ENCODE measurements at places on chromosomes 13 and 19.

DNA sequence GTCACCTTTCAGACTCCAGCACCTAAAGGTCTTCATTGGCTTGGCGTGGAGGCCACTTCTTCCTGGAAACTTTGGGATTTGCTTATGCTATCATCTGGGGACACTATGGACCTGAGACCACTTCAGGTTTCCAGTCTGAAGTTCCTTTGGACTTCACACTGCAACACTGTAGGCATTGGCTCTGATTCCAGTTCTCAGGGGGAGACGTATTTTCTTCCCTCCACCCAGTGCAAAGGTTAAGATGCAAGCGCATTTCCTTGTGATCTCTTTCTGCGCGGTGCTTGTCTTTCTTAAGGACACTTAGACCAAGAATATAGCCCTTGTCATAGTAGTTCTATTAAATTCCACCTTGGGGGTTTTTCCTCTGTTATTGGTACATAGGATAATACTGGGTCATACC is 299.8 kb downstream of the TSHZ3 start:
- no peak for DNase-seq

DNA sequence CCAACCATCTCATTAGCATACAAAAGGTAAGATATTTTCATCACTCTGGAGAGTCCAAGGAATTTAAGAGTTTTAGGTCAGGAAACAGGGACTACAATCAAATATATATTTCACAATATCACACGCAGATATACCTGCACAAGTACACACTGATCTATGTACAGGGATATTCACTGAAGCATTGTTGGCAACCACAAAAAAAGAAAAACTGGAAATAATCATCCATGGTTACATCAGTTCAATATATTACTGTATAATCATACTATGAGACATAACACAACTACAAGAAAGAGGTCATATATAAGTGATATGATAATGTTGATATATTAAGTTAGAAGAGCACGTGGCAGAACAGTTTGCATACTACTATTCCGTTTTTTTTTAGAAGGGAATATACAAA is 2.2 kb upstream of the SERP2 start:
- peak; percentile 18 for DNase-seq

GRCh38 chr13:97810152-97810551 is 143.3 kb upstream of the IPO5 start:
- peak; percentile 41 for DNase-seq

- no peak for DNase-seq
Measured at GRCh38 chr19:31096935-31097545, 252.2 kb downstream of the TSHZ3 start.

DNA sequence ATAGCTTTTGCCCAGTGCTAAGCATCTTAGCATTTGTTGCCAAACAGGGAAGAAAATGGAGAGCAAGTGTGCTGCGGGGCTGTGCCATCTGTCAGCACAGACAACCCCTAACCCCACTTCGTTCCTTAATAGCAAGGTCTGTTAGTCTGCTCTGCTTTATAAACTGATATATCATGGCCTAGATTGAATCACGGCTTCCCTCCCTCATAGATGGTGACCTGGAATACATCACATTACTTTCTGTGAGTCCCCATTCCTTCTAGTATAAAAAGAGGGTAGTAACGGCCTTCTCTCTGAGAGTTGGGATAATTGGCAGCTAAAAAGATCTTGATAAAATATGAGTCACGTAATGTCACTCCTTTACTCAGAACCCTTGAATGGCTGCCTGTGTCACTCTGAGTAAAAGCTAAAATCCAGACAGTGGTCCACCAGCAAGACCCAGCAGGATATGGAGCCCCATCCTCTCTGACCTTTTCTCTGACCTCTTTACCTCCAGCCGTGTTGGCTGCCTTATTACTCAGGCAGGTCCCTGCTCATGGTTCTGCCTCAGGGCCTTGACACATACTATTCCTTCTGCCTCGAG is 151.7 kb downstream of the DLEU7 start:
- DNase-seq = no peak

GRCh38 chr13:44801990-44802389 is 187.3 kb downstream of the NUFIP1 start:
- no peak for DNase-seq

DNA sequence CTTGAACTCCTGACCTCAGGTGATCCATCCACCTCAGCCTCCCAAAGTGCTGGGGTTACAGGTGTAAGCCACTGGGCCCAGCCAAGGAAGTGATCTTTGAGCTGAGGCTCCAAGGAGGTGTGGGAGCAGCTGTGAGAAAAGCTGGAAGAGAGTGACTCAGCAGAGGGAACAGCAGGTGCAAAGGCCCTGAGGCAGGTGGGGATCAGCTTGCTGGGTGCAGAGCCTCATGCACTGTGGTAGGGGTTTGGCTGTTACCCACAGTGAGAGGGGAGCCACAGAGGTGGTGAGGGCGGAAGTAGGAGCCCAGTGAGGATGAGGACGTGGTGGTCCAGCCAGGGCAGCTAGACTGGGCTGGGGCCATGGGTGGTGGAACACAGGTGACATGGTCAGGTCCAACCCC is 6.5 kb downstream of the NPAS1 start:
- DNase-seq = no peak

- peak; percentile 77 for DNase-seq
Measured at GRCh38 chr13:44437356-44438233, 64.0 kb downstream of the SERP2 start.

DNA sequence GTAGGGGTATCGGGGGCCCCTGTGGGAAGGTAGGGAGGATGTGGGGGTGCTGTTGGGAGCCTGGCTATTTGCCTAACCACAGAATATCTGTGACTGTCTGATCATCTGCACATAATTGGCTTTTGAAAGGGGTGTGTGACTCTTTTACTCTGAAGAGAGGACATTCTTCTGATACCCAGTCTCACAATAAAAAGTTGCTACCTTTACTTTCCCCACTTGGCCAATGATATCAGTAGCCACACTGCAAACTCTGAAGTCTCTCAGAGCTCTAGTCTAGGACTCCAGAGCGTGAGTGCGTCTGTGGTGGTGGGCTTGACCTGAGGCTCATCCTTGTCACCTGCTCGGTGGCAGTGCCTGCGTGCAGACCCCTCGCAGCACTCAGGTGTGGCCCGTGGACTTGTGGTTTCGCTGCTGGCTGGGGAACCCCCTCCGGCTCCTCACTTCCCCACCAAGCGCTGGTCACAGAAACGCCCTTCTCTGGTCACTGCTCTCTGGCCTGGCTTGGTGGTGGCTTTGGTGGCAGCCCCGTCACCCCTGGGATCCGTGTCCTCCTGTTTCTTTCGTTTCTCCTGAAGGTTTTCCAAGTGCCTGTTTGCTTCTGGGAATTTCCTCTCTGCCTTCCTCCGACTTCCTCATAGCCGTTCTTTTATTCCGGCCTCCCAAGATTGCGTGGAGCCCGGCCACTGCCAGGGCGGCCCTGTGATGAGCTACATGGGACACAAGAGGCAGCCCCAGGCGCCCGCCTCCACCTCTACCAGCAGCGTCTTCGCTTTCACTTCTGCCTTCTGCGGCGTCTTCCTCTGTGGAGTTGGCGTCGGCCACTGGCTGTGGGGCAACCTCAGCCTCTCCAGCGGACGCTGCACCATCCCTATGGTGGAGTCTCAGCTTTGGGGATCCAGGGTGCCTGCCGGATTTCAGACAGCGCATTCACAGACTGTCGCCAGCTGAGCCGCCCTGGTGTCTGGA is 78.0 kb downstream of the ATP11A start:
- no peak for DNase-seq

- no peak for DNase-seq
Measured at GRCh38 chr13:79910875-79911540, 429.9 kb downstream of the SPRY2 start.

DNA sequence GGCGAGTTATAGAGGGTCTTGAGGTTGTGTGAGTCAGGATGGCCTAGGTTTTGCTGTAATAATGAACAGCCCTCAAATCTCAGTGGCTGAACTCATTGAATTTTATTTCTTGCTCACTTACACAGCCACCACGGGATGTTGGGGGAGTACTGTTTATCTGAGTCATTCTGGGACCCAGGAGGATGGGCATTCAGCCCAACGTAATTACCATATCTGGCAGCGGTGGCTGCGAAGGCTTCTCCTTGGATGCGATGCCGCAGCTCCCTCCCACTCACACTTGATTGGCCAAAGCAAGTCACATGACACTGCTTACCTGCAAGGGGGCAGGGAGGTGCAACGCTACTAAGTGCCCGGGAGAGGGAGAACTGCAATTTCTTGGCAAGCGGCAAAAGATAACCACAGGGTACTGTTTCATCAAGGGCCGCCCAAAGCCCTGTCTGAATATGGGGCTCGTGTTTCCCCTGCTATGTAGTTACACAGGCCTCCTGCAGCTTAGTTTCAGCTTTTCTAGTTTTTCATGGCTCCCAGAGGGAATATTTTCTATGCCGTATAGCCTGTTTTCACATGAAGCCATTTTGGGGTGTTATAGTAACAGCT is 19.9 kb downstream of the ZSWIM9 start:
- DNase-seq = peak; percentile 69

GRCh38 chr13:94315188-94315587 is 164.3 kb downstream of the DCT start:
- no peak for DNase-seq

- no peak for DNase-seq
Measured at GRCh38 chr13:108270442-108270841, 924 bp downstream of the TNFSF13B start.

DNA sequence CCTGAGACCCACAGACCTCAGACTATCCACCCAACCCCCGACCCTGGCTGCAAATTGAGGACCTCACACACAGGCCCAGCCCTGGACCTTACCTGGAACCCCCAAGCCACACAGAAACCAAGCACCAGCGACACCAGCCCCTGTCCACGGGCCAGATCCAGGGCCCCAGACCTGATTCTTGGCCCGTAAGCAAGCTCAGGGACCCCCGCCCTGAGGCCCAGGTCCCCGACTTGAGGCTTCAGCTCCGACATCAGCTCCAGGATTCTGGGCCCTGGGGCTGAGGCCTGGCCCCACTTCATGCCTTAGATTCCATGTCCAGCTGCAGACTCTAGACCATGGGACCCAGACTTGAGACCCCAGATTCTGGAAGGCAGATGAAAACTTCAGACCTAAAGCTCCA is 6.3 kb downstream of the TTYH1 start:
- no peak for DNase-seq

- no peak for DNase-seq
Measured at GRCh38 chr13:99354371-99354951, 47.3 kb upstream of the GPR183 start.

- no peak for DNase-seq
Measured at GRCh38 chr13:108859197-108860012, 230.0 kb downstream of the MYO16 start.

DNA sequence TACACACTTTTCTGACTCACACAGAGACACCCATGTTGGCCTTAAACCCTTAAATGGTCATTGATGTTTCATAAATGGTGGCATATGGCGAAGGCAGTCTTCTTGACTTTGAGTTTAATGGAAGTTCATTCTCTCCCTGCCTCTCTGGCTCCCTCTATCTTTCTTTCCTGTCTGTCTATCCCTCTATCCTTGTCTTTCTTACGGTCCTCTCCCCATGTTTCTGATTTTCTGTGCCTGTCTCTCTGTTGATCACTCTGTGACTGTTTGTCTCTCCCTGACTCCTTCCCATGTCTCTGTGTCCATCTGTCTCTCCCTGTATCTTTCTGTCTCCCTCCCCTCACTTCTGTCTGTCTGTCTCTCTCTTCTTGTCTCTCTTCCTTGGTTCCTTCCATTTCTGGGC is 43.2 kb upstream of the SHKBP1 start:
- no peak for DNase-seq

- DNase-seq = no peak
Measured at GRCh38 chr13:21883713-21884112, 212.8 kb downstream of the FGF9 start.

DNA sequence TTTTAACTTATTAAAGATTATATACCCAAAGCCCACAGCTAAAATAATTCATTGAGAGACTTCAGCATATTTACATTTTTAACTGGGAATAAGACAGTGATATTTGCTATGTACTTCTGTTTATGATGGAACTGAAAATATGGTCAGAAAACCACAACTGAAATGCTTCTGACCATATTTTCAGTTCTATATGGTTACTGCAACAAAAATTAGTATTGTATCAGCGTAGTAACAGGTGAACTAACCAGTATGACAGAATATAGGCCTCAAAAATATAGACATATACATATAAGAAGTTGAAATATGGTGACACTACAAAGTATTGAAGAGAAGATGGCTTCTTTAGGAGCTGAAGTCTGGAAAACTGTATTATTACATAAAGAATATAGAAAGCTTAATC is 857.4 kb downstream of the OLFM4 start:
- no peak for DNase-seq

DNA sequence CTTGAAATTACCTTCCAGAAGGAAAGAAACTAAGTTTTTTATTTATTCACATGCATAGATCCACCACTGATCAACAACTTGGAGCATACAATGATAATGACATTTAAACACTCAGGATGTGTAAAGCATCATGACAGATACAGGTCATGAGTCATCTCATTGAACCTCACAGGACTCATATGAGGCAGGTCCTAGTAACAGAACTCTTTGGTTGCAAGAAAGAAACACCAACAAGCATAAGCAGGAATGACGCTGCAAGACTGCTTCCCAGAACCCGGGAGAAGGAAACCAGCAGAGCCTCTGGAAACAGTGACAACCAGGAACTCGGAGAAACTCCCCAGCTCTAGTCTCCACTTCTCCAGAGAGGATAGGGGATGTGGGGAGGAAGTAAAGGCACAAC is 60.8 kb upstream of the IPO5 start:
- no peak for DNase-seq

- DNase-seq = no peak
Measured at GRCh38 chr19:10782795-10783194, 53.2 kb downstream of the TMED1 start.

- no peak for DNase-seq
Measured at GRCh38 chr19:7006135-7006704, 15.0 kb downstream of the MBD3L2B start.

GRCh38 chr19:37583340-37583739 is 11.3 kb downstream of the ZNF571 start:
- no peak for DNase-seq

DNA sequence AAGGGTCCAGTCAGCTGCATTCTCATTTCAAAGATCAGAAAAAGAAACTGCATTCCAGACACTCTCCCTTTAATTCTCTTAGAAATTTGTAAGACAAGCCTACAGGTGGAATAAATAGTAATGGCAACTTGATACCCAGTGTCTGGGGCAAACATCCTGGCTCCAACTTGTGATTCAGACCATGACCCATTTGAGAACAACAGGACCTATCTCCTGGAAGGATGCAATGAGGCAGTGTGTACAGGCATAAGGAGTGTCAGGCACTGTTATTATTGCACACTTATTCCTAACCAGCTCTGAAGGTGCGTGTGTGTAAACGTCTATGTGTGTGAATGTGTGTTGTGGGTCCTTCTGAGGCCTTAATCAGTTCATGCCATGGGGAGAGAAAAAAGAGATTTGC is 13.9 kb downstream of the ERICH6B start:
- DNase-seq = no peak

- no peak for DNase-seq
Measured at GRCh38 chr13:59447846-59448620, 715.7 kb downstream of the DIAPH3 start.

- DNase-seq = peak; percentile 70
Measured at GRCh38 chr13:60431108-60431700, 34.2 kb downstream of the TDRD3 start.

Measured in NCI-H526 treated with DMSO at 0.1 percent for 48 hours (cell line).